Endothelial cell (in vitro differentiated cells): ENCODE measurements at places on chromosomes 2 and 18.

DNA sequence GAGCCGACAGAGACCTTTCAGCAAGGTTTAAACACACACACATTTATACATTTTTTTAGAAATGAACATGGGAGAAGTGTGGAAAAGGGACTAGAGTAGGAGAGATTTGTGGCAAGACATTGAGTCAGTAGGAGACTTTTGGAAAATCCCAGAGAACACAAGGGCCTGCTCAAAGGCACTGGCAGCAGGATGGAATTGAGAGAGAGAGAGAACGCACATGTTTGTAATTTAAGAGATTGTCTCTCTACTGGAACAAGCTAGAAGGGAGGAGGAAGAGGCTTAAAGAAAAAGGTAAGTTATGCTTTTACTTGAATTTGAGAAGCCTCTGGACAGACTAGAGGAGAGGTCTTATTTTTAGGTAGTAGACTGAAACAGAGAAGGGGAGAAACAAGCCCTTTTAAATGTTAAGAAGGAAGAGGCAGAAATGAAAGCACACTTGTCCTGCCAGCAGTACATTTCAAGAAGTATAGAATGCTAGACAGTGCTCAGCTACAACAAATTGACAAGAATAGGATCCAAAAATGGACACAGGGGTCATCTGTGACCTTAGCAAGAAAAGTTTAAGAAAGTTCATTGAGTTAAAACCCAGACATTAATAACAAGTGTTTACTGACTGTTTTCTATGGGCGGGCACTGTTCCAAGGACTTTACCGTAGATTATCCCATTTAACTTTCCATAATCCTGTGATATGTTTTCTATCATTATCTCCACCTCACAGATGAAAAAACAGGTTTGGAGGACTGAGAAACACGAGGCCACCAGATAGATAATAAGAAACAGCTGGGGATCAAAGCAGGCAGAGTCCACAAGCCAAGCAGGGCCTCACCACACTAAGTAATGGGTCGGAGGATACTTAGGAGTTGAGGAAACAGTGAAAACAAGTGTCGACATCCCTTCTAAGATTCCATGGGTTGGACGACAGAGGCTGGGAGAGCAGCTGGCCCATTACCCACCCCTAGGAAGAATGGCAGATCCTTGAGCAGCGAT, 306.5 kb upstream of the NRP2 start:
- no peak overlapping the region for H3K4me3 ChIP-seq
- no peak for DNase-seq
- H3K36me3 ChIP-seq, result no peaks in the 10 kb centered on the region

DNA sequence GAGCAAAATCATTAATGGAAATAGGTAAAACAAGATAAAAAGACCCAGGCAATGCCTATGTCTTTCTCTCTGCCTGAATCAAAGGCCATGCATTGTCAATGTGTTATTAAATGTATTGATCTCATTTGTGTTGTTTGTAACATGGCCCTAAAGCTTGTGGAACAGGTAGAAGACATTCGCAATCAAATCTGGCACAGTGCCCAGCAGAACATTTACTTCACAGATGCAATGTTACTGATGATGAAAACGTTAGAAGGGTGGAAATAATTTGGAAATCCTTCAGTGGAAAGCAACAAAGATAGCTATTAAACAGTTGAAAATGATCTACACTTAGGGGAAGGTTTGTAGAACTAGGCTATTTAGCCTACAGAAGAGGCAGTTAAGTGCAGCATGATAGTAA, 368.2 kb downstream of the EPHA4 start:
- H3K27ac ChIP-seq, result no peak overlapping the region
- H3K27me3 ChIP-seq, result no peaks in the 10 kb centered on the region
- H3K36me3 ChIP-seq, result no peaks in the 10 kb centered on the region
- no peaks in the 10 kb centered on the region for H3K4me1 ChIP-seq
- H3K4me3 ChIP-seq, result no peak overlapping the region

GRCh38 chr2:120300385-120300784, 45.6 kb upstream of the INHBB start:
- peaks cover 6% of the 10 kb centered on the region for H3K27me3 ChIP-seq
- no peak overlapping the region for H3K27ac ChIP-seq
- peaks cover 62% of the 10 kb centered on the region for H3K36me3 ChIP-seq
- H3K4me1 ChIP-seq, result peaks cover 13% of the 10 kb centered on the region

DNA sequence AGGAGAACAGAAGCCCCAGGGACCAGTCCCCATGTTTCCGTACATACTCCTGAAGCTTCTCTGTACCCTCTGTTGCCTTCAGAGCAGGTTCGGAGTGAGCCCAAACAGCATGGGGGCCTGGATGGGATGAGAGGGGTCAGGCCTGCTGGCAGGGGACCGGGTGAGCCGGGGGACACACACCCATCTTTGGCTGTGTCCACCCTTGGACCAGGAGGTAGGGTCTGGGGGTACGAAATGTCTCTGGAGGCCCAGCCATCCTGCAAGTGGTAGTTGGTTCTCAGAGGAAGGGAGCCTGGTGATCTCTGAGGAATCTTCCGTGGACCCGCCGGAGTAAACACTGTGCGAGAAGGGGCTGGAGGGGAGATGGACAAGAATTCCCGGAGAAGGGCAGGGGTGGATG, 15.3 kb downstream of the FBLN7 start:
- H3K27ac ChIP-seq, result no peak overlapping the region
- DNase-seq, result no peak
- no peak overlapping the region for H3K4me3 ChIP-seq

GRCh38 chr18:61756244-61756643, 136.6 kb downstream of the RNF152 start:
- DNase-seq, result no peak
- H3K4me1 ChIP-seq, result peaks cover 4% of the 10 kb centered on the region
- no peak overlapping the region for H3K4me3 ChIP-seq
- no peaks in the 10 kb centered on the region for H3K36me3 ChIP-seq
- peaks cover 6% of the 10 kb centered on the region for H3K27me3 ChIP-seq

GRCh38 chr2:217937446-217937845, 65.3 kb downstream of the TNS1 start:
- H3K4me3 ChIP-seq, result no peak overlapping the region
- H3K27me3 ChIP-seq, result peaks cover 6% of the 10 kb centered on the region
- peaks cover 22% of the 10 kb centered on the region for H3K4me1 ChIP-seq
- H3K27ac ChIP-seq, result no peak overlapping the region
- no peaks in the 10 kb centered on the region for H3K36me3 ChIP-seq

GRCh38 chr18:67586101-67586500, 69.6 kb upstream of the DSEL start:
- no peak for DNase-seq
- H3K27me3 ChIP-seq, result peaks cover 2% of the 10 kb centered on the region
- H3K27ac ChIP-seq, result no peak overlapping the region
- no peaks in the 10 kb centered on the region for H3K36me3 ChIP-seq
- H3K4me3 ChIP-seq, result no peak overlapping the region

GRCh38 chr2:123732563-123732962, 292.5 kb upstream of the CNTNAP5 start:
- DNase-seq, result no peak
- H3K36me3 ChIP-seq, result no peaks in the 10 kb centered on the region
- H3K27me3 ChIP-seq, result no peaks in the 10 kb centered on the region
- H3K27ac ChIP-seq, result no peak overlapping the region
- H3K4me3 ChIP-seq, result no peak overlapping the region

GRCh38 chr2:148258124-148258523, 237.2 kb downstream of the MBD5 start:
- H3K27me3 ChIP-seq, result peaks cover 15% of the 10 kb centered on the region
- DNase-seq, result no peak
- no peaks in the 10 kb centered on the region for H3K4me1 ChIP-seq
- no peak overlapping the region for H3K27ac ChIP-seq
- no peak overlapping the region for H3K4me3 ChIP-seq

DNA sequence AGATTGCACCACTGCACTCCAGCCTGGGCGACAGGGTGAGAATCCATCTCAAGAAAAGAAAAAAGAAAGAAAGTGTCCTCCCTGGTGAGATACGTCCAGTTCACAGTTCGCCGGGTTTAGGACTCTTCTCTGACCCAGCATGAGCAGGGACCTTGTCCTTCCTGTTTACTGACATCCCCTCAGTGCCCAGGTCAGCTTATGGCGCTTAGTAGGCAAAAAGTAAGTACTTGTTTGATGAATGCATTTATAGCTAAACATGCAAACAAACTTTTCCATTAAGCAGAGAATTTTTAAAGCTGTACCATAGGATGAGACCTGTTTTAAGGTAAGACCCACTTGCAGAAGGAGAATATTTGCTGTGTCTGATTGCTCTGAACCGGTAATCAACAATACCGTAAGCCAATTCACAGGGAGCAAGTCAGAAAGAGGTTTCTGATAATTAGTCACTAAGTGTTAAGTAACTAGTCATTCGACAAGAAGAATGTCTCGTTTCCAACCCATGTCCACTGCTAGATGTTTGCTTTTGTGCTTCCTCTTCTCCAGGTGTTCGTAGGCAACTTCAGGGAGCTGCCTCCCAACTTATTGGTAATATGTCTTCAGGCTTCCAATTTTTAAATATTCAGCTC, 40.0 kb downstream of the MOGAT1 start:
- no peaks in the 10 kb centered on the region for H3K36me3 ChIP-seq
- no peak for DNase-seq
- H3K4me1 ChIP-seq, result peaks cover 10% of the 10 kb centered on the region

- peaks cover 6% of the 10 kb centered on the region for H3K36me3 ChIP-seq
- peaks cover 2% of the 10 kb centered on the region for H3K27me3 ChIP-seq
- DNase-seq, result no peak
- H3K4me1 ChIP-seq, result no peaks in the 10 kb centered on the region
- no peak overlapping the region for H3K27ac ChIP-seq
Measured at GRCh38 chr18:55753643-55754263, 165.8 kb upstream of the TCF4 start.

GRCh38 chr18:40911582-40912254, 1043.3 kb upstream of the PIK3C3 start:
- no peaks in the 10 kb centered on the region for H3K4me1 ChIP-seq
- no peaks in the 10 kb centered on the region for H3K27me3 ChIP-seq
- no peak overlapping the region for H3K27ac ChIP-seq
- no peak for DNase-seq
- no peaks in the 10 kb centered on the region for H3K36me3 ChIP-seq
- H3K4me3 ChIP-seq, result no peak overlapping the region

DNA sequence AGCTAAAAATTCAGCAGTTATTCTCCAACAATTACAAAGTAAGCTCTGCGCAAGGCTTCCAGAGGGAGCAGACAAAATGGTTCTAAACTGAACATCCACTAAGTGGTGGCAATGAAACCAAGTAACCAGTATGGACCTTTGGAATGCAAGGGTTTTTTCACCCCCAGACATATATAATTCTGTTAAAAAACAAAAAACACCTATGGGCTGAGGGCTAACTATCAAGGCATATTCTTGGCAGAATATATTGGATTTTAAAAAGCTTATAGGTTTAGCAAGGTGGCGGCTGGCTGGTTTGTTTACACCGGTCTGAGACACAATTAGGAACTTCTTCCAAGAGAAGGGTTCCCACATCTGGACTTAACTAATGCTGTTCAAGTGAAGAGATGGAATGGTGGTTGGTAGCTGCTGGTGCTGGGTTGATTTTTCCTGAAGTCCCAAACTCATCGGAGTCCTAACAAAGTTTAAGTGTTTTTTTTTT, 2.8 kb downstream of the ZFP36L2 start:
- H3K27me3 ChIP-seq, result peaks cover 15% of the 10 kb centered on the region
- peaks cover 16% of the 10 kb centered on the region for H3K36me3 ChIP-seq
- no peak for DNase-seq
- peak overlapping the region; percentile 97 for H3K4me3 ChIP-seq
- peaks cover 53% of the 10 kb centered on the region for H3K4me1 ChIP-seq

DNA sequence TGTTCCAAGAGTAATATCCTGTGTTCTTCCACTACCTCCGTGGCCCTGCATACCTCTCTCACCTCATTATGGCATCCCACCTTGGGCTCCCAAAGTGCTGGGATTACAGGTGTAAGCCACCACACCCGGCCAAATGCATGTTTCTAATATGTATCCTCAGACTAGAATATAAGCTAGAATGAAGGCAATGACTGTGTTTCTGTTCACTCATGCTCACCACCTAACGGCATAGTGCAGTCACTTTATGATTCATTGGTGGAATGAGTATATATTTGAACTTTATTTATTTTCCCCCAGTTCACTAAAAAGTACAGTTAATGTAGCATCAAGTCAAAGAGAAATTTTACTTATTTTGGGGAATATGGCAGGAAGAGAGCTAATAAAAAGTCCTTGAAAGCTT, 11.3 kb downstream of the PIGN start:
- H3K36me3 ChIP-seq, result no peaks in the 10 kb centered on the region
- no peaks in the 10 kb centered on the region for H3K27me3 ChIP-seq
- DNase-seq, result no peak
- H3K4me3 ChIP-seq, result no peak overlapping the region

DNA sequence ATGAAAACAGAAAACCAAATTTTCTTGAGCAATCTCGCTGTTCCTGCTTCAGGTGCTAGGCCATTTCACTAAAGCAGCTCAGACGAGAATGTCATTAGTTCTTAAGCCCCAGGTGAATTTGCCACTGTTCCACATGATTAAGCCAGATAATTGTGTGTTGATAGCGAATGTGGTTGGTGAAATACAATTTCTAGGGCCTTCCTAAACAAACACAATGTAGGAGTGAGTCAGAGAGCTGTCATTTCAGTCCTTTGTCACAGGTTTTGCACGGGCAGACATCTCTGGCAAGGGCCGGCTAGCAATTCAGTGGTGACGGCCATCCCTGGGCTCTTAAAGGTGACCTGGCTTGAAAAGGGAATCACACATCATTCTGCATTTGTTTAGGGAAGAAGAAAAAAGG, 170.7 kb downstream of the TMEM182 start:
- H3K27me3 ChIP-seq, result no peaks in the 10 kb centered on the region
- no peak for DNase-seq
- H3K27ac ChIP-seq, result no peak overlapping the region

- H3K27me3 ChIP-seq, result no peaks in the 10 kb centered on the region
- no peaks in the 10 kb centered on the region for H3K36me3 ChIP-seq
- H3K4me3 ChIP-seq, result no peak overlapping the region
- no peak for DNase-seq
- peaks cover 6% of the 10 kb centered on the region for H3K4me1 ChIP-seq
- H3K27ac ChIP-seq, result no peak overlapping the region
Measured at GRCh38 chr2:20330192-20330591, 20.5 kb downstream of the PUM2 start.

DNA sequence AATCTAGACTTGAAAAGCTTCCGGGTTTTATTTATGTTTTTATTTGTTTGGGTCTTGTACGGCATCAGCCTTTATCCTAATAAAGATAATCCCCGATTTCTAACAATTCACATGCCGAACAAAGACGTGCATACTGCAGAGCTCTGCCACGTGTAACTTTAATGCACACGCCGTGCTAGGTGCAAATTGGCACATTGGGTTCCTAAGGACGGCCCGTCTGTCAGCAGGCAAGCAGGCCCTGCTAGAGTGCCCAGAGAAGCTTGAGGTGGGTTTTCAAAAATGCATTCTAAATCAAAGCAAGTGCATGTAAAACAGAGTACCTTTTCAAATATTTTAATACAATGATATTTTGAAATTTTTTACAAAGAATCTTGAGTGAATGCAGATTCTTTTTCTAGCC, 806.4 kb upstream of the POU3F3 start:
- no peaks in the 10 kb centered on the region for H3K27me3 ChIP-seq
- DNase-seq, result no peak
- H3K27ac ChIP-seq, result no peak overlapping the region
- peaks cover 5% of the 10 kb centered on the region for H3K4me1 ChIP-seq
- no peaks in the 10 kb centered on the region for H3K36me3 ChIP-seq

- H3K4me3 ChIP-seq, result no peak overlapping the region
- peaks cover 2% of the 10 kb centered on the region for H3K27me3 ChIP-seq
- H3K4me1 ChIP-seq, result peaks cover 10% of the 10 kb centered on the region
- H3K27ac ChIP-seq, result no peak overlapping the region
- DNase-seq, result no peak
Measured at GRCh38 chr2:133484784-133485183, 83.5 kb downstream of the NCKAP5 start.

- no peaks in the 10 kb centered on the region for H3K27me3 ChIP-seq
- H3K4me3 ChIP-seq, result no peak overlapping the region
- H3K4me1 ChIP-seq, result peaks cover 11% of the 10 kb centered on the region
- H3K27ac ChIP-seq, result no peak overlapping the region
Measured at GRCh38 chr2:132646540-132647108, 23.4 kb downstream of the LYPD1 start.
